ENCODE measurements at places on chromosomes 12 and 14.

DNA sequence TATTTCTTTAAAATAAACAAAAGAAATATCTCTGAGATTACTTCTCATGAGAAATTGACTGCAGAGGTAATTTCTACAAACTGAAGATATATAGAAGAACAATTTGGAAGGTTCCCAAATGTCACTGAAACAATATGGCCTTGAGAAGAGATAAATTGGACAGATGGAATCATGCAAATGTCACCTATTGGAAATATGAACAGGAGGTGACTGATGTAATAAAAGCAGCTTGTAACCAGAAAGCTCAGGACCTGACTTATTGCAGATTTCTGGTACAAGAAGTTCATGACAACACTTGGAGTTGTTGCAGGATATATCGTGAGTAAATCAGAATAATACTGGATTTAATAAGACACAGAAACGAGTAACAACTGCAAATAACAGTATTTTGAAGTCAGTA lies 93.3 kb upstream of the TRHDE start:
- no peak for DNase-seq

DNA sequence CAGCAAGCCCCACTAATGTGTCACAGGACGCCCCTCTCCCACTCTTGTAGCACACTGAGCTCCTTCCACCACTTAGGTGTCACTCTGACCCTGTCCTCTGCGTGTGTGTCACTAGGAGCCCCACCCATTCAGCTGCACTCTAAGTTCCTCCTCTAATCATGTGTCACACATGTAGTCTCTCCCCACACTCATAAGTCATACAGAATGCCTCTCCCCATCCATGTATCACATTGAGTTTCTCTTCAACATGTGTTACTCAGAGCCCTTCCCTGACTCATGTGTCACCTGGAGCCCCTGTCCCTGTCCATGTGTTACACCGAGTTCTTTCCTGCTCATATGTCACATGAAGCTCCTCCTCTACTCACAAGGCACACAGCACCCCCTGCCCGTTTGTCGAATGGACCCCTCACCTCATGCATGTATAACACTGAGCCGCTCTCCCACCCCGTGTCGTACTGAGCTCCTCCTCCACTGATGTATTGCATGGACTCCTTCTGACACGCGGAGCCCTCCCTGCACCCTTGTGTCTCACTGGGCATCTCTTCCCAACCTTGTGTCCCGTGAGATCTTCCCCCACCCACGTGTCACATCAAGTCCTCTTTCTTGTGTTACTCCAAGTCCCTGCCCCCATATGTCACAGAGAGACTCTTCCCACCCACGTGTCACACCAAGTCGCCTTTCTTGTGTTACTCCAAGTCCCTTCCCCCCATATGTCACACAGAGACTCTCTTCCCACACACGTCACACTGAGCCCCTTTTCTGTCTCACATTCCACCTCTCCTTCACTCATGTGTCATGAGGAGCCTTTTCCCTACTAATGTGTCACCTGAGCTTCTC lies 31.0 kb downstream of the RTL1 start:
- DNase-seq, result no peak

DNA sequence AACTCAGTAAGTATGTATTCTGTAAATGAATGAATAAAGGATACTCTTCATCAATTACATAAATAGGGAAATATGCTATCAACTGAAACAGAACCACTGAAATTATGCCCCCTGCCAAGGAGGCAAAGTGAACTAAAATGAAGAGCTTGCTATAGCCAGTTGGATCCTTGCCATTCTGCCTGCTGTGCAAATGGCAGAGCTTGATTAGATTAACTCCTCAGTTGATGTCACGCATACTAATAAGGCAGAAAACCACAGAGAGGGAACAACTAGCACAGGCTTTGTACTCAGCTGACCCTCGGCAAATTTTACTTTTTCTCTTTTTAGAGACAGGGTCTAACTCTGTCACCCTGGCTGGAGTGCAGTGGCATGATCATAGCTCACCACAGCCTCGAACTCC lies 36.7 kb upstream of the FERMT2 start:
- peak; percentile 34 for DNase-seq

DNA sequence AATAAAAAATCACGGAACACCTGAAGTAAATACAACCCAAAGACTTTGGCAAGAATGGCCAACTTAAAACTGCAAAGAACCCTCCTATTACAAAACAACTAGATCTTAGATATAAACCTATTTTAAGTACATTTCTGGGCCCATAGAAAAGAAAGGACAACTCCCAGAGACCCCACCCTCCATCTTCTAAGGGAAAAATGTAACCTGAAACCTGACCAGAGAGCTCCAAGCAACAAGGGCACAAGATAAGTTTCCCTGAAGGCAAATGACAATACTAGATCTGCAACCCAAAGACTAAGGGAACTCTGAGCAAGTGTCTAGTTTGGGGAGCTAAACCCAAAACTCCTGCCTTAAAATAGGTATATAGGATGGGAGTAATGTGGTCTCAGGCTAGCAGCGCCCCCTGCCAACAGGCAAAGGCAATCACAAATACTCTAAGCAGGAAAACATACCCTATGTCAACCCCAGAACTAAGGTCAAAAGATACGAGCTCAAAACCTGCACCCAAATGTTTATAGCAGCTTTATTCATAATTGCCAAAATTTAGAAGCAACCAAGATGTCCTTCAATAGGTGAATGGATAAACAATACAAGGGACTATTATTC lies 218.9 kb downstream of the ITPR2 start:
- no peak for DNase-seq

- DNase-seq, result no peak
Measured at GRCh38 chr12:52248541-52249461, 15.8 kb downstream of the KRT7 start.

GRCh38 chr12:68378872-68379606 lies 46.9 kb upstream of the MDM1 start:
- DNase-seq, result no peak

DNA sequence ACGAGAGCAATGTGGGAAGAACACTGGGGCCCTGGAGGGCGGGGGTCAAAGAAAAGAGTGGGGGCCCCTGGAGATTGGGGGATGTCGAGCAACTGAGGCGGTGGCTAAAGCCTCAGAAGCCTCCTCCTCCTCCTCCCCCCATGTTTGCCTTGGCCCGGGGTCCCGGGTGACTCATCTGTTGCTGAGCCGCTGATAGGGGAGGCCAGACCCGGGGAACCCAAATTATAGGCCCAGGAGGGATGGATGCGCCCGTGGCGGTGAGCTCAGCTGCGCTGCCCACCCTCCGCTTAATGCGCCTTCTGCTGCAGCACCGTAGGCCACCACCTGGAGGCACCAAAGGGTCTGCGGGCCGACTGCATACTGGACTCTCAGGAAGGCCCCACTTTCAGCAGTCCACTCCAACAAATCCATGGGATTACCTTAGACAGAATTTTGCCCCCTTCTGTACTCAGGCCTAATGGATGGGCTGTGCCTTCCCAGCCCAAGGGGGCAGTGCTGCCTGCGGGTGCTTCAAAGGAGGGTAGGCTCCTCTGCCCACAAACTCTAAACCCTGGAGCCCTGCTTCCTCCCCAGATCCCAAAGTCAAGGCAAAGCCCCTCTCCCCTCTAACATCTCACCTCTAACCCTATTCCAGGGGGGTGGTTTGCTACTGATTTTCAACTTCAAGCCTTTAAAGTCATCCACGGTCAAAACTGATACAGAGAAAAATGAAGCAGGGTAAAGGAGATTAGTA lies 2.6 kb upstream of the WNT10B start:
- DNase-seq, result no peak

- no peak for DNase-seq
Measured at GRCh38 chr14:103699901-103700752, 15.1 kb downstream of the XRCC3 start.

GRCh38 chr12:103318566-103318965 lies 177.2 kb downstream of the C12orf42 start:
- DNase-seq, result no peak

GRCh38 chr14:91891721-91892220 lies 24.4 kb upstream of the TC2N start:
- DNase-seq, result no peak

GRCh38 chr12:46661110-46661845 lies 164.5 kb downstream of the SLC38A4 start:
- peak; percentile 18 for DNase-seq

GRCh38 chr14:53786045-53786444 lies 170.6 kb downstream of the BMP4 start:
- no peak for DNase-seq

GRCh38 chr14:50957296-50957695 lies 13.0 kb upstream of the PYGL start:
- no peak for DNase-seq

DNA sequence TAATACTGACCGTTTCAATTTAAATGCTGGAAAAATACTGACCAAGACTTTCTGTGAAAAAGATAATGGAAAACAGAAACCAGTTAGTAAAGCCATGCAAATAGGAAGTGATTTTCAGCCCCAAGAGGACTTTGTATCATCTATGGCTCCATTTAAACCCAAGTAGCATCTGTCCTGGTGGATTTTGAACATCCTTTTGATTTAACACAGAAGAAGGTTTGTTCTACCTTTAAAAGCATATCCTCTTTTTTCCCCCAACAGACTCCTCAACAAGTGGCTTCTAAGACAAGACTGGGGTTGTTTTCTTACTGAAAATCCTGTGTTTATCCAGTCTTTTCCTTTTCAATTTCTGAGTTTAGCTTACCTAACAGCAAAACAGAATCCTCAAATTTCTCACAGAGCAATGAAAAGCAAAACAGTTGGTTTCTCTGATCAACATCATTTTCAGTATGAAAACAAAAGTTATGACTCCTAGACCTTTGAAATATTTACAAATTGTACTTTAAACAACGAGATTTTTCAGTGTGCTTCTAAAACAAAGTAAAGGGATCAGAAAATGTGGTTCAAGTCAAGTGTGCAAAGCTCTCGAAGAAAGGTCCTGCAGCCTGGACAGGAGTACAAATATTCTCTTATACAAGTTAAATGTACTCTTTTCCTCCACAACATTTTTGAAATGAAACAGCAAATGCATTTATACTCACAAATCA lies 2.9 kb downstream of the PHLDA1 start:
- no peak for DNase-seq

DNA sequence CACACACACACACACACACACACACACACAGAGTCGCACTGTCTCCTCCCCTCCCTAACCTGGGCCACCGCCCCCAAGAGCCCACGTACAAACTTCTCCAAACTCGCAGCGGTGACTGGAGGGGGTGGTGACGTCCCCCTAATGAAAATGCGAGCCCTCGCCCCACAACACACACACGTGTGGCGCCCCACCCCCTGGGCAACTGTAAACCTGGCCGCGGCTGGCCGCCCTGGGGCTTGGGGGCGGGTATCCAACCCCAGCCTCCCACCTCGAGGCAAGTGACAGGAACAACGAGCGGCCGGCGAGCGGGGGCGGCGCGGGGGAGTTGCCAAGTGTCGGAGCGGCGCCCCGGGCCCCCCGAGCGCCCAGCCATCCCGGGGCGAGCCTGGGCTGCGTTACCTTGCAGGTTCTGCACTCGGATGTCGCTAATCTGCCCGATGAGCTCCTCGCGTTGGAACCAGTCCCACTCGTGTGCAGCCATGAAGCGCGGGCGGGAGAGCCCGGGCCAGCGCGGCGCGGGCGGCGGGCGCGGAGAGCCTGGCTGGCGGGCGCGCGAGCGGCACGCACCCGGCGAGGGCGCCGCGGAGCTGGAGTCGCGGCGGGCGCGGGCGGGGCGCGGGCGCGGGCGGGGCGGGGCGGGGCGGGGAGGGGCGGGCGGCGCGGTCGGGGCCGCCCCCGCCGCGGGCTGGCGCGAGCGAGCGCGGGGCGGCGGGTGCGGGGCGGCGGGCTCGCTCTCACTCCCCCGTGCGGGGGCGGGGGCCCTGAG lies at the start of gene CLMN:
Gene CLMN (minus strand): TSS at position 597 of the 766 bp plus-strand sequence. CDS start 116 bp downstream, at position 481.
- no peak for DNase-seq

DNA sequence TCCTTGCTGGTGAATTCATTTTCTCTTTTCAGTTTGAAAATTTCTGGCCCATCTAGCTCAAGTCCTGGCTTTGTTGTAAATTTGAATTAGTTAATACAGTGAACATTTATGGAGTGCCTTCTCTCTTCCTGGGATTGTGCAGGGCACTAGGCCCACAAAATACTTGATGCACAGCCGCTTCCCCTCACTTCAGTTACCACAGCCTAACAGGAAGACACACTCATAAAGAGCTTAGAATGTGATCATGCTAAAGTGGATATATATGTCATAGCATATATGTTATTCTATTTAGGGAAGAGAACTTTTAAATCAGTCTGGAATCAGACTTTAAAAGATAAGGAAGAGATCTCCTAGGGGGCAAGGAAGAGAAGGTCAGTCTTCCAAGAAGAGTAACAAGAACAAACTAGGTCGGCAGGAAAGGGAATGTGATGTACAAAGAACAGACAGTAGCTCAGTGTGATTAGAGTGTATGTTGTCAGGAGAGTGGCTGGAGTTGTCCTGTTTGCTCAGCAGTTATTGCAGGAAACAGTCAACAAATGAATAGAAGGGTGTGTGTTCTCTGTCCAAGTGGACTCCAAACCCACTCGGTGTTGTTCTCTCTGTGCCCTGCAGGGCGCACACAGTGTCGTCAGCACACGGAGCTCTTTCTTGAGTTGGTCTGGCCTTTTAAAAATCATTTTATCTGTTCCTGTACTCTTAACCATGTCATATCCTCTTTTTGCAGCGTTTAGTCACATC lies 74.4 kb downstream of the DAAM1 start:
- no peak for DNase-seq

DNA sequence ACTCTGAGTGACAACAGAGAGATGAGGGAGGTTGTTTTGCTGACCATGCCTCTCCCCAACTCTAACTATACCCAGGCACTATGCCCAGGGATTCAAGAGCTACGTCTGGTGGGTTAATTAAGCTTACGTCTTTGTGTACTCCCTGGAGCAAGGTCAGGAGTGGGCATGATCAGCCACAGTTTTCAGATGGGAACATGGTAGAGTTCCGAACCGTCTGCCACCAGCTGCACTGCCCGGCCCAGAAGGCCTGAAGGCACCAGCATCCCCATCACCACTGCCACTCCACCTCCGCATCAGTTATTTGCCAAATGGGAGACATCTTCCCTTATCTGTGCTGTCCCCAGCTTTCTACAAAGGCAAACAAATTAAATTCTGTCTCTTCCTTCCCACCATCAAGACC lies 11.1 kb upstream of the GPX2 start:
- no peak for DNase-seq

DNA sequence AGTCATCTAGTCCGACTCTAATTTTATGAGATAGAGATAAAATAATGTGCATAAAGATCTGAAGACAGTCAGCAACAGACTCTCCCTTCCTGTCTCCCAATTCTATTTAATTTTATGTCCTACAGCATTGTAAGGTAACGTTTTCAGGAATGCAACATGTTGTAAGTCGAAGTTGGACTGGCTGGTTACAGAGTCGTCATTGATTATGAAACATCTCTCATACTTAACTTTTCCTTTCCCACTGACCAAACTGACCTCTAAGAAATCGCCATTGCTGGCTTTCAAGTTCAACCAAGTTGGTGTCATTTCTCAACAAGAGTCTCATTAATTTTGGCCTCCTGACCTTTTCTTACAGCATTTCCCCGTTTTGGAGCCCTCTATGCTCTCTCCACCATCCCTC lies 4.9 kb upstream of the RIC8B start:
- DNase-seq, result no peak

DNA sequence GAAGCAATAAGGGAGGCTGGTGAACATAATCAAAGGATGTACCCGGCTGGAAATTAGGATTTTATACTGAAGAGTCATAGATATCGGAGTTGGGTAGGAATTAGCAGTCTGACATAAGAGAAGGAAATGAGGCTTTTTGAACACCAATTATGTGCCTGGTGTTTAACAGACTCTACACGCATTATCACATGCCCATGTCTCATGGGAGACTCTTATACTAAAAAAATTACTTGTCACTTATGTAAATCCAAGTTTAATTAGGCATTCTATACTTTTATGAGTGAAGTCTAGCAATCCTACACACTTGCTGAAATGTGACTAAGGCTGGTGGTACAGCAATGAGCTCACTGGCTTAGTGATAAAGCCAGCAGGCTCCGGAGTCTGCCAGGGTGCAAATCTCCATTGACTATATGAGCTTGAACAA lies 93.5 kb downstream of the NUAK1 start:
- DNase-seq, result no peak
